ENCODE measurements at places on chromosomes 1 and 21.

GRCh38 chr1:119366424-119366823 is 2.2 kb upstream of the HAO2 start:
- no peak for DNase-seq

- DNase-seq = no peak
Measured at GRCh38 chr1:91557826-91558225, 57.2 kb downstream of the CDC7 start.

DNA sequence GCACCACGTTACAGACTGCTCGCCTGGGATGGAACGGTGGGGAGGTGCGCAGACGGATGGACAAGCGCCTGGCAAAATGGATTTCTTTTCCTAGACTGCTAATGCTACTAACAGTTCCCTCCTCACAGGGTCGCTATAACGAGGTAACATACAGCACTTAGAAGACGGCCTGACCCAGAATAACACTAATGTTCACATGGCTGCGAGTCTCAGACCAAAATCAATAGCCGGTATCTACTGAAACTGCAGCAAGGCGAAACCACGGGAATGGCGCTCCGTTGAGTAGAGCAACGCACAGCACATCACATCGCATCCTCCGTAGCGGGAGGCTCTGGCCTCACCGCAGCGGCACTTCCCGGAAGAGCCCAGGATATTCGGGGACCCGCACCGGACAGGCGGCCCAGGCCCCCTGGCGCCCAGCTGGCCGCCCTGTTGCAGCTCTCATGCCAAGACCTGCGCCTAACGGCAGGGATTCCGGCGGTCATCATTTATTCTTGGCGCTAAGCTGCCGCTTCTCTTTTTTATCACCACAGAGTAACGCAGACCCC is 46.6 kb downstream of the VPS26C start:
- DNase-seq = no peak

- no peak for DNase-seq
Measured at GRCh38 chr1:100710906-100711682, 8.4 kb upstream of the VCAM1 start.

- no peak for DNase-seq
Measured at GRCh38 chr1:57832612-57833011, 408.8 kb upstream of the DAB1 start.

- DNase-seq = no peak
Measured at GRCh38 chr1:200245473-200245872, 164.4 kb downstream of the ZNF281 start.

- DNase-seq = no peak
Measured at GRCh38 chr1:183319051-183319450, 99.1 kb downstream of the NMNAT2 start.

DNA sequence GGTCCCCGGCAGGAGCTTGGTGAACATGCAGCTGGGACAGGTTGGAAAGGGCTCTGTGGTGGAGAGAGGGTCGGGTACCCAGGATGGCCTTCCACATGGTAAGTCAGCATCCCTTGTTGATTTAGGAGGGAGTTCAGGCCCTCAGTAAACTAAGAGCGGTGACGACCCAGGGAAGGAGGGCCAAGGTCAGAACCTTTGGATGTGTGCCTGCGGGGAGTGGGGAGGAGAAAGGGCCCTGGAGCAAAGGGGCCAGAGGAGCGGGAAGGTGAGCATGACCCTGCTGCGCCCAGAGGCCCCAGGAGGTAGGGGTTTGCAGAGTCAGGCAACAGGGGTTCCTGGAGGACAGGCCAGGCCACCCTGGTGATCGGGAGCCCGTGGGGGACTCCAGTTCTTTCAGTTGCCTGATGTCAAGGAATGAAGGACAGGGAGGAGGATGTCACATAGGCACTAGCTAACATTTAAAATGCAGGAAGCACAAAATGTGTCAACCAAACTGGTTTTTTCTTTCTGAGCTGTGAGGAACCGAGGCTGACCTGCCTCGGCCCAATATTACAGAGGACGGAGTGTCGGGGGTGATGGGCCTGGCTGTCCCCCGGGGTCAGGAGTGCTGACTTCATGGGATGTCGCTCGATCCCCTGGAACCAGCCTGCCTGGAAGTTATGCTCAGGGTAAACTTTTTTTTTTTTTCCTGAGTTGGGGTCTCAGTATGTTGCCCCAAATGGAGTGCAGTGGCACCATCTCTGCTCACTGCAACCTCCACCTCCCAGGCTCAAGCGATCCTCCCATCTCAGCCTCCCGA is 117.4 kb upstream of the SLC45A1 start:
- no peak for DNase-seq

DNA sequence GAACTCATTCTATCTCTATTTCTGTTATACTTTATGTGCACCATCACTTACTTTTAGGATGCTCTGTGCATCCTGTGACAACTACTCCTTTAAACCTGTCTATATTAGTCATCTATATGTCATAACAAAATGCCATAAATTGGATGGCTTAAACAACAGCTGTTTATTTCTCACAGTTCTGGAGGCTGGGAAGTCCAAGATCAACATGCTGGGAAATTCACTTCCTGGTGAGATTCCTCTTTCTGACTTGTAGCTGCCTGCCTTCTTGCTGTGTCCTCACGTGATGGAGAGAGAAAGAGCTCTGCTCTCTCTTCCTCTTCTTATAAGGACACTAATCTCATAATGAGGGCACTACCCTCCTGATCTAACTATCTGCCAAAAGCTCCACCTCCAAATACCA is 62.3 kb upstream of the RCOR3 start:
- no peak for DNase-seq

DNA sequence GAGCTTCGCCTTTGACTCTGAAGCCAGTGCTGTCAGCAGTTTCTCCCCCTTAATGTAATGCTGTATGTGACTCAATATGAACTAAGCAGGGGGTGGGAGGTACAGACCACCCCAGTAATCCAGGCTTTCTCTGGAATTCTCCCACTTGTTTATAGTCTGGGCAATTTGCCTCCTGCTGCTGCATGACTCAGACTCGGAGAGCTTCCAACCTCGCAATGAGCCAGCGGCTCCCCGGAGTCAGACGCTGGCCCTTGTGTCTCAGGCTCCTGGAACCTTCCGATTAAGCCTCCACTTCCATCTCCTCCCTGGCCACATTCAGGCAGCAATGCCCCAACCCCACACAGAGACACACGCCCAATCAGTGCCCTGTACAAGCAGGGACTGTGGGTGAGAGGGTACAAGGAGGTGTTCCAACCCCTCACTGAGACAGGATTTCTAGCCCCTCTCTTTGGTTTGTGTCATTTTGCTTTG is 471.7 kb upstream of the VAMP3 start:
- no peak for DNase-seq

All from central memory CD8-positive, alpha-beta T cell (primary cell).